ENCODE measurements at places on chromosomes 1 and 21.
A peak's percentile ranks its signal among the peaks of the same experiment; 100 is the strongest.

- DNase-seq = no peak
Observed at GRCh38 chr1:206963119-206963712, 7.0 kb downstream of the FCAMR start.

- DNase-seq = no peak
Observed at GRCh38 chr1:203860396-203861025, 888 bp upstream of the SNRPE start.

GRCh38 chr1:160669276-160669675, 22.4 kb upstream of the SLAMF1 start:
- no peak for DNase-seq

DNA sequence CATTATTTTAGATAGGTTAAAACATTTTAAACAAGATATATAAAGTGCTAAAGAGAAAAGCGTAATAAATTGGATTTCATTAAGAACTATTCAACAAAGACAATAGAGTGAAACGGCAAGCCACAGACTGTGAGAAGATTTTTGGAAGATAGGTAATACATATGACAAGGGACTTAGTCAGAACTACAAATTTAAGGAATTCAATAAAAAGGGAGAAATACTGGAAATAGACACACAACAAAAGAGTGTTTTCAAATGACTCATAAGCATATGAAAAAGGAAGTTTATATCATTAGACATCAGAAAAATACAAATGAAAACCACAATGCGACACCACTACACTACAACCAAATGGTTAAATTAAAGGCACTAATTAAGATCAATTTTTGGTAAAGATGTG, 90.5 kb downstream of the GDAP2 start:
- no peak for DNase-seq

- no peak for DNase-seq
Observed at GRCh38 chr1:41486053-41486370, 1.5 kb upstream of the EDN2 start.

- DNase-seq = no peak
Observed at GRCh38 chr1:201360486-201360885, 17.0 kb downstream of the TNNT2 start.

DNA sequence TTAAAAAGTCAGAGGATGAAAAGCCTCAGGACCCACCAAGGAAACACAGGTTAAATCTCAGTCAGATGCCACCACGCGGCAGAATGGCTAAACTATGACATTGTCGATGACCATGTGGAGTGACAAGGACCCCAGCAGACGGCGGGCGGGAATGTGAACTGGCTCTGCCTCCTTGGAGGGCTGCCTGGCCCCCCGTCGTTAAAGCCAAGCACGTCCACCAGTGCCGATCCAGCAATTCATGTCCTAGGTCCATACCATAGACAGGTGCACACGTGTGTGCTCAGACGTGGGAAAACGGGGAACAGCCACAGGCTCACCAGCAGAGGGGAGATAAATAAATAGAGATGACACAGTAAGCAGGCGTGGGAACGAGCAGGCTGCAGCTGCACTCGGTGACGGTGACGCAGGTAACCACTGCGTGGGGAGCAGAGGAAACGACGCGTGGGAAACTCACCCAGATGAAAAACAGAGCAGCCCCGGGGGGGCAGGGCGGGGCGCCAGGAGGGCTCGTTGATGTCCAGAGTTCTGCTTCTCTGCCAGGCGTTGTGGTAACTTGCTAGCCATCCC, 28.3 kb upstream of the PCBP3 start:
- peak; percentile 80 for DNase-seq

GRCh38 chr1:19860418-19860817, 21.8 kb upstream of the OTUD3 start:
- no peak for DNase-seq

DNA sequence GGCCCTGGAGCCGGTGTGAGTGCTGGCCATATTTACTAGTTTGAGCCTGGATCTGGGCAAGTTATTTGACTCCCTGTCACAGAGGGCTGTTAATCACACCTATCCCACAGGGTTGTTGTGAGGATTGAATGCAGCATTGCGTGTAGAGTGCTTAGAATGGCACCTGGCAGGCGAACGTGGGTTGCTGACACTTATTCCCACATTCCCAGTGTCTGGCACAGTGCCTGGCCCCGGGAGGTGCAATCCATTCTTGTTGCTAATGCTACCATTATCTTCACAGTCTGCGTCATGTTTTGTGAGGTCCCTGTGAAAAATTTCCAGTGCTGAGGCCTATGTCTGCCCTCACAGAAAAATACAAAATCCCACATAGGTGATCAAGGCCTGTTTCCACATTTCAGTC, 66.1 kb downstream of the CD2 start:
- no peak for DNase-seq

DNA sequence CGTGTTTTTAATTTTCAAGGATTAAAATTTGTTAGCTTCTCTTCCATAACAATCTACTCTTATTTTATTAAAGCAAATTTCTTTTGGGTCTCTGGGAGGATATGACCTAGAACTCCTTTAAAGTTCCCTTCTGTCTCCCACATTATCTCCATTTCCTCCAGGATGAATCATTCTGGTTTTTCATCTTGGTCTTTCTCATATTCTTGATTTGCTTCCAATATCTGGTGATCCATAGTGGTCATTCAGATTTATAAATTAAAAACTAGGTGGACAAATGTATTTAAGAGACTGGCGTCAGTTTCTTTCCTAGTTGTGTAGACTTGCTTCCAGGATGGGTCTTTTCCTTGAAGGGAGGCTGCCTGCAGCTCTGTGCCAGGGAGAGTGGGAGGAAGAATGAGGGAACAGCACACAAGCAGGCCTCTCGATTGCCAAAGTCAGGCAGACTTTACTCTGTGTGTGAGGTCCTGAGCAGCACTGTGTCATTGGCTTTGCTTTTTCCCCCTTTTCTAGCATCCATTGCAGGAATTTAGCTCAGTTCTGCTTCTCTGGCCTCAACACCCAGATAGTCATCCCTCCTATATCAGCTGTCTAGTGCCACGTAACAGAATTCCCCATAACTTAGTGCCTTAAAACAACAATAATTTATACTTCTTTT, 48.1 kb upstream of the FOXO6 start:
- no peak for DNase-seq

DNA sequence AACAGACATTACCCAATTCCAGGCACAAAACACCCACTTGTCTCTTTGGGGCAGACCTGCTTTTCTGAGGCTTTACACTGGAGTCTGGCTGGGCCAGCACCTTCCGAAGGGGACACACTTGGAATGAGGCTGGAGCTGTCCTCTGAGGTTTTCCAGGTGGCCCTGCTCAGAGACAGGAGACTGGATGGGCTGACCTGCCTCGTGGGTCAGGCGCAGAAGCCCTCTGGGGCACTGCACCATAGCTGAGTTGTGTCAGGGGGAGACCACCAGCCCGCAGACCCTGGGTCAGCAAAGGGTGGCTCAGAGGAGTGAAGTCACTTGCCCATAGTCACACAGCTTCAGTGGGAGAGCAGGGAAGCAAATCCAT, 1.8 kb downstream of the SH2D5 start:
- DNase-seq = no peak

GRCh38 chr1:182301026-182301436, 90.6 kb downstream of the GLUL start:
- no peak for DNase-seq

GRCh38 chr1:209785592-209785991, 1.2 kb upstream of the C1orf74 start:
- no peak for DNase-seq

GRCh38 chr1:2031546-2032540, 12.7 kb downstream of the GABRD start:
- no peak for DNase-seq

DNA sequence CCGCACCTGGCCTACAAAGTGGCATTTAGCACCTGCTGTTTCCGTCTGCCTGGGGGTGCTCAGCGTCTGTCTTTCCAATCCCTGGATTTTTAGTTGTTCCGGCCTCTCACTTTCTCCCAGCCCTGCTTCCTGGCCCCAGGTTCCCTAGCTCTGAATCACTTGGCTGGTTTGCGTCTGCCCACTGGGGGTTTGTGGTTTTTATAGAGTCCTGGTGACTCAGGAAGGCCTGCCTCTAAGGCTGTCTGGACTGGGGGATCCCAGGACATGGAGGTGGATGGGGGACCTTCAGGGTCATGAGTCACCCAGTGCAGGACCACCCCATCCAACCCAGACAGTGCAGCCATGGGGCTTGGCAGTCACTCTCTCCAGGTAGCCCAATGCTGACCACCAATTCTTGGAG, 53.5 kb downstream of the MRPL37 start:
- no peak for DNase-seq

DNA sequence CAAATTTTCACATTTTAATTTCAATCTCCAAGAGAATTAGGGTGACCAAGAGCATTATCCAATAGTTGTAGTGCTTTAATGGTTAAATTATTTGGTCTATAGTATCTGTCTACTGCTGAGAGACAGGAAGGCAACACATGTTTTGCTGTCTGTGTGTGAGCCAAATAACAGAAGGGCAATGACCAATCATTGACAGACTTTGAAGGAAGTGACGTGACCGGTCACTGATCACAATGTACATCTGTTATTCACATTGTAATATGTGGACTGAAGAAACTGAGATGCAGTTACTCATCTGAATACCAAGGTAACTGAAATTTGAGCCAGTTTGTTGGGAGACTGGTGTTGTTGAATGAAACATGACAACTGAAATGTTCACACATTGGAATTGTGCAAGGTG, 196.7 kb downstream of the LRRC40 start:
- DNase-seq = no peak

DNA sequence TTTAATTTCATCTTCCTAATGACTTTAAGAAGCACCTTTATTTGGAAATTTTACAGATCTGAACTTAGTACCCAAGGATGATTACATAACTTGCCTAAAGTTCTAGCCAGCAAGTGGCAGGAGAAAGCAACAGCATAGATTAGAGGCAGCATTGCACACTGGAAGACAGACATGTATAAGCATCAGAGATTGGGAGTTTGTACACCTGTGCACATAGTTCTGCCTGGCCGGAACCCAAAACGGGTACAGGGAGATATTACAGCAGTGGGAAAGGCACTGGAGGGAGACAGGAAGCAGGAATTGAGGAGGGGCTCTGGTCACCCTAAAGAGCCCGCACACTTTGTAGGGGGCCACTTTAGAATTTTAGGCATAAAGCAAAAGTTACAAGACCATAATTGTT, 19.3 kb downstream of the GBP6 start:
- no peak for DNase-seq

DNA sequence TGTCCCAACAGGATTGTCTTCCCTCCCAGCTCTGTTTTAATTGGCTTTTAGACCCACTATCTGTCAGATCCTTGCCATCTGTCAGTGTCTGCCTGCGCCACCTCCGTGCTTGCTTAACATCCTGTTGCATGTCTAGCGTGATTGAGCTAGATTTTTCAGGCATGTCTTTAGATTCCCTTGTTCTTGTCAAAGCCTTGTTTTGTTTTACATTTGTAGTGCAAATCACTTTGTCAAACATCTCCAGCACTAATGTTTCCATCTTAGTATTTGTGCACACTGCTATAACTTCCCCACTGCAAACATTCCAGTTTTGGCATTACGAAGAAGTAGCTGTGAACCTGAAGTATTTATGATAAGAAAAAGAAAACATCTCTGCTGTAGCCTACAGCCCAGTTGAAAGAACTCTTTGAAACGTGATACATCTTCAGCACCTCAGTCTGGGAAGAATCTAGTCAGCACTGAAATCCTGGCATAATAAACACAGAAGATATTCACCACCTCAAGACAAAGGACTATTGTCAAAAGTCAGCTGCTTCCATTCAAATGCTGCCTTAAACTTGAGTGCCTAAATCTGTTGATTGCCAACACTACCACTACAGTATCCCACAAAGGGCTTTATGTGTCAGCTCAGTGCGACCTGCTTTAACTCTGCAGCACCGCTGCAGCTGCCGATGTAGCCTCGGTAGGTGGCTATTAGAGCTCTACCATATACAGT, 105.0 kb downstream of the FNBP1L start:
- DNase-seq = no peak

GRCh38 chr1:6711174-6711573, 9.6 kb upstream of the DNAJC11 start:
- no peak for DNase-seq

DNA sequence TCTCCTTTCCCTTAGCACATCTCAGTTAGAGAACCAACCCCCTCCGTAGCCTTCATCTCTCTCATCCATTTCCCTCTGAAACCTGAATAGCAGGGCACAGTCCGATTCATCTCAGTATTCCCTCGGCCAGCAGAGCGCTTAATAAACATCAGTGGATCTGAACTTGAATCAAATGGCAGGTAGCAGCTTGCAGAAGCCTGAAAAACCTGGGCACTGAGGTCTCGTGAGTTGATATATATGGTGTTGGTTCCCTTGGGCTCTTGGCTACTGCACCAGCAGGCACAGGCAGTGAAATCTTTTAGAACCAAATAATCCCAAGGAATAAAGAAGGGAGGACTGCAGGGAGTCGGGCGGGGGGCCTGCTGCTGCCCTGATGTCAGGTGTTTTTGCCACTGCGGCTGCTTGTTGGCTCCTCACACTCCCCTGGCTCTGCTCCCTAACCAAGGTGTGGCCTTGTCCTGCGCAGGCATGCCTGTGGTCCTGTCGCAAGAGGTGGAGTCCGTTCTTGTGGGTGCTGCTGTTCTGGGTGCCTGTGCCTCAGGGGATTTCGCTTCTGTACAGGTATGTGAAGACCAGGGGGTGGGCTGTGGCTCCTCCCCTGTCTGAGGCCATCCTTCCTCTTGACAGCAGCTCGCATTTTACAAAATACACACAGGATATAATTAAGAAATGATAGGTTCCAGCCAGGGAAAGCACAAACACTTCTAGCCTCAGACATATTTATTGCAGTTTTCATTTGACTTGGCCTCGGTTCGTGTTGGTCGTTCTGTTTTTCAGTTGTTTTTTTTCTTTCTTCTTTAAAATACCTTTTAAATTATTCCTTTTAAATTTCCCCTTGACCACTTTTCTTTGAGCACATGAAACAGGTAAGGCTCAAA, 140.9 kb upstream of the HOOK1 start:
- DNase-seq = no peak

DNA sequence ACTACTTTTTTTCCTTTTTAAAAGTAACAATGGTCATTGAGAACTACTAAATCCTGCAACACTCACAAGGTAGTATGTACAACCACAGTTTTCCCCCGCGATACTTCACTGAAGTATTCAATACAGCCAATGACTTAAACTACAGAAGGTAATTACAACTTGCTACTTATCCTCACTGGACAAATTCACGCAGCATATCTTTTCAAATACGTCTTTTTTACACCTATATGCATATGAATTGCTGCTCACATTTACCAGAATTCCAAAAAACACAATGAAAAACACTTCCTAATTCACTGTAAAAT, 12.4 kb downstream of the NRIP1 start:
- DNase-seq = no peak

GRCh38 chr1:247444571-247444970, 13.3 kb downstream of the OR2B11 start:
- no peak for DNase-seq

DNA sequence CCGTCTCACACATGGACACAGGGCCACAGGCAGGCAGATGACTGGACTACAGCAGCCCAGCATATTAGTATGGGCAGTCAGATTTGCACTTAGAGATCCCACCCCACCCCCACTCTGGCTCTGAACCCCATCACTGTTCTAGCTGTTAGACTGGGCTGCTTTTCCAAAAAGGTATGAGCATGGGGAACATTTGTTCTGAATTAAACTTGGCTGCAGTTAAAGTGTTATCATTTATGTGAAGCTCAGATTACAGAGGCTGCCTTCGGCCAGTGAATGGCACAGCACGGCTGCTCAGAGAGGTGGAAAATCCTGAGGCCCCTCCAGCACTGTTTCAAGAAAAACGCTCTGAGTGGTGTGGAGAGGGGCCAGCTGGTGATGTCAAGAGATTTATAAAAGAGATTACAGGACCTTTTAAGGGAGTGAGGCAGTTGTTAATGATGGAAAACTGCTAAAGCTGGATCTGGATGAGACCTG, 6.9 kb upstream of the NOS1AP start:
- no peak for DNase-seq

All from stimulated activated CD8-positive, alpha-beta memory T cell treated with anti-CD3 and anti-CD28 coated beads, Interleukin-4, amount 100 ng/mL, for 4 hours (primary cell).